Activated T-cell treated with anti-CD3 and anti-CD28 coated beads for 4 hours (primary cell): ENCODE measurements at places on chromosomes 11 and 22.
A peak's percentile ranks its signal among the peaks of the same experiment; 100 is the strongest.

DNA sequence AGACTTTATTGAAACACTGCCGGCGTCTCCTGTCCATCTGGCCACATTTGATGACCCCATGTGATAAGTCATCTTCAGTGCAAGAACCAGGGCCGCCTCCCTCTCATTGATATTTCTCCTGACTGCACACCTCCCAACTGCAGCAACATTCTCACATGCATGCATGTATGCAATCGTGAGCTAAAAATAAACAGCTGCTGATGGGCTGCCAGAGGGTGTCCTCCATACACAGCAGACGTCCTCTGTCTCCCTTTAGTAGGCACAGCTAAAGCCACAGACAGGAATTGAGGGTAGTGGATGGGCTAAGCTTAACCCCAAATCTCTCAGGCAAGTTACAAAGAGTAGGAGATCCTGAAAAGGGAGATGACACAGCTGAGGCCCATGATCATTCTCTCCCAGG is 106.7 kb upstream of the HSD17B12 start:
- DNase-seq: no peak

GRCh38 chr11:117557361-117557760 is 229.7 kb downstream of the CEP164 start:
- DNase-seq: no peak

- no peak for DNase-seq
Measured at GRCh38 chr11:116217006-116217405, 555.8 kb downstream of the BUD13 start.

- no peak for DNase-seq
Measured at GRCh38 chr11:9821008-9821752, 157.3 kb downstream of the SWAP70 start.

DNA sequence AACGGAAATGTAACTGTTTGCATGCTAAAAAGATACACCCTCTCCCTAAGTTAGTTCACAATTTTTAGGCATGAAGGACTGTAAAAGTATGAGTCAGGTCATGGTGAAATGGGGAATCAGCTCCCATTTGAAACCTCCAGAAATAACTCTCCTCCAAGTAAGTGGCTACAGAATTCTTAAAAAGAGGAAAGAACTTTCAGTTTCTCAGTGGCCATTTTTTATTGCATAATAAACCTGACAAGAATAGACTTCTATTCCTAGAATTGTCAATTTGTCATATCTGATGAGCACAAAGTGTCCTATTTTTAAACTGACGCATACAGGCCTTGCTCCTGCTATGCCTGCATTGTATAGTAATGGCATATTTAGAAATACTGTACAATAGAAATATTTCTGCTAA is 612.2 kb downstream of the CNTN5 start:
- DNase-seq: no peak

DNA sequence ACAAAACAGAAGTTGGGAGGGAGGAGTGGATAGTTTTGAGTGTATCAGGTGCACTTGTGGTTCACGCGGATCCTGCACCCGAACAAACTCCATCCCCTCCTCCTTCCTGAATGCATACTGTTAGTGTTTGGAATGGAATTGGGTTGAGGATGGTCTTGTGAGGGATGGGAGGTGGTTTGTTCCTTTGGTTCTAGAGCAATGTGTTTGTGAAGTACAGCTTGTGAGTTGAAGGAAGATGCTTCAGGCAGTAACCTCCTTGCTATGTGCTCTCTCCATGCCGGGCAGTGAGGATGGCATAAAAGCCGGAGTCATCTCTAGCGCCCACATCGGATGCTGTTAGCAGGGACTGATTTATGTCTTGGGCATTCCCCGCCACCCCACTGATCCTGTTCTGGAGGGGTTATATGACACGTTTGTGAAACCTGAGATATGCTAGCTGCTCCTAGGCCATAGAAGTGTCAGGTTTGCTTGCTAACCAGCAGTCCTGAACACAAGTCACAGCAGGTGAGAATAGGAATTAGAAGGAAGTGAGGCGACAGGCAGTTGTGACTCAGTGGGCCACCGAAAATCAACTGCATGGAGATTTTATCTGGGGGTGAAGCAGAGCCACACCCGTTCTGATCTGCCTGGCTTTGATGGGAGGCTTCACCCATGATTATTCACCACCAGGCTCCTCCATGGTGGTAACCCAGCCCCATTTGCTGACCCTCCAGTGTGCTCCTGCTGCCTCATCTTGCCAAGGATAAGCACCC is 2.2 kb downstream of the BCR start:
- DNase-seq: peak; percentile 34
